ENCODE measurements at places on chromosomes 4 and X.

DNA sequence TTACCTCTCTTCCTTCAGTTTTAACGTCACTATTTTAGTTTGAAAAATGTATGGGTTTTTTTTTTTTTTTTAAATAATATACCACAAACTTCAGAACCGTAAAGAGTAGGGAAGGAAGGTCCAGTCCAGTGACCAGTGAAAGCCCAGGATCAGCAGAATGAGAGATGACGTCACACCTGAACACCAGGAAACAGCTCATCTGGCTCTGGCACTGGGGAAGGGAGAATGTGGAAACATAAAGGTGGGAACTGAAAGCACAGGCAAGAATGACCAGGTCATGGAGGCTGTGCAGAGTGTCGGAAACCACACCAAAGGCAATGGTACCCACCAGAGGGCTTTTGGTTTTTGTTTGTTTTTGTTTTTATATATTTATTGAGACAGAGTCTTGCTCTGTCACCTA lies 141.2 kb downstream of the DHX15 start:
- no peak for DNase-seq

GRCh38 chr4:53557669-53558064 lies 33.6 kb downstream of the LNX1 start:
- DNase-seq, result no peak

DNA sequence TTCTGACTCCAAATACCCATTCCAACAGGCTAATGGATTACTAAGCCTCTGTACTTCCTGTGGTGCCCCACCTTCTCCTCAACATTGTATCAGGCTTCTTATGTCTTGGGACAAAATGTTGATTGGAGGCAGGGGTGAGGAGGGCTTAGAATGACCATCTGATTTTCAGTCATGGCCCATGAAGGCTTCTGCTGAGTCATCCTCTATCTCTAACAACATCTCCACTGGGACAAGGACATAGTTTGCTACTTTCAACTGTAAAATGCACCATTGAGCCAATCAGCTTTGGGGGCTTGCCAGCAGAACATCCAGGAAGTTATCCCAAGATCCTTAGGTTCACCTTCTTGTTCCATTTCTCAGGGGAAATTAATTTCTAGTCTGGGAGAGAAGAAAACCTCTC lies 29.5 kb downstream of the MAGEB17 start:
- DNase-seq, result no peak

DNA sequence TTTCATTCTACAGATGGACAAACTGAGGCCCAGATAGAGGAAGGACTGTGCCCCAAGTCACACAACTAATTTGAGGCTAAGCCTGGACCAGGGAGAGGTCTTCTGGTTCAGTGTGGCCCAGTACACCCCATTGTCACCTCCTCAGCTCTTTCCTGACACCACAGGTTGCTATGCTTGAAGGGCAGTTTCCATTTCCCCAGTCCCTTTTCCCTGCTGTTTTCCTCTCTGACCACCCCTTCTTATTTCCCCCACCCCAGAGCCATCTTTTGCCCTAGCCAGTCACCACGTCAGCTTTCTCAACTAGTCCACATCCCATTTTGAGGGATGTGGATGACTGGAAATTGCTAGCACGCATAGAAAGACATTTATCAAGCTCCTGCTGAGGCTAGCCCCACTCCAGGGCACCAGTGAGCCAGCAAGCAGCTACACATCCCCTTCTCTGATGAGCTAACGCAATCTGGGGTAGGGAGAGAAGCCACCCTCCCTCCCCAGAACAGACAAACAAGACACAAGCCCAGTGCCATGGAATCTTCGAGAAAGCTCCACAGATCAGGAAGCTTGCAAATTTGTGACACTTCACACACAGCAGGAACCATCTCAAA lies 1.3 kb downstream of the GABRE start:
- no peak for DNase-seq

GRCh38 chrX:40169193-40170101 lies 71.7 kb upstream of the BCOR start:
- peak; percentile 85 for DNase-seq

- DNase-seq, result no peak
These were observed 3.7 kb upstream of the SETD7 start for GRCh38 chr4:139559687-139560086.
